ENCODE measurements at places on chromosomes 5 and 9. TPM values are rescaled to one million over a fixed set of nuclear protein-coding genes. Genes with fewer than 3 reads are reported as not detected.

Gene SEMA6A
- total RNA-seq = 0.40 TPM

Gene SHISAL2B
- not detected for total RNA-seq

Gene TEX48
- total RNA-seq = not detected

Gene C9orf50
- 0.13 TPM for total RNA-seq

Gene SUSD3
- total RNA-seq = not detected

Gene CREB3
- total RNA-seq = 79.8 TPM

Gene PCDHB12
- 0.25 TPM for total RNA-seq

Gene ABO
- total RNA-seq = not detected

Gene FOXD1
- total RNA-seq = 0.44 TPM

Gene TSSK1B
- 0.13 TPM for total RNA-seq

Gene LCN10
- not detected for total RNA-seq

Gene PCDHB7
- total RNA-seq = 0.79 TPM

Gene C8G
- total RNA-seq = 0.13 TPM

Gene SEMA5A
- 47.5 TPM for total RNA-seq

Gene CARTPT
- total RNA-seq = not detected

Gene ZFP2
- total RNA-seq = 0.92 TPM

Gene GABRA6
- total RNA-seq = not detected
